Lower leg skin (tissue), 4 donors: ENCODE measurements at places on chromosomes 2 and 18.

GRCh38 chr2:145845207-145845894, 1325.4 kb upstream of the ZEB2 start:
- no peak for DNase-seq

- DNase-seq, result no peak
Observed at GRCh38 chr2:199405241-199405640, 52.5 kb downstream of the SATB2 start.

DNA sequence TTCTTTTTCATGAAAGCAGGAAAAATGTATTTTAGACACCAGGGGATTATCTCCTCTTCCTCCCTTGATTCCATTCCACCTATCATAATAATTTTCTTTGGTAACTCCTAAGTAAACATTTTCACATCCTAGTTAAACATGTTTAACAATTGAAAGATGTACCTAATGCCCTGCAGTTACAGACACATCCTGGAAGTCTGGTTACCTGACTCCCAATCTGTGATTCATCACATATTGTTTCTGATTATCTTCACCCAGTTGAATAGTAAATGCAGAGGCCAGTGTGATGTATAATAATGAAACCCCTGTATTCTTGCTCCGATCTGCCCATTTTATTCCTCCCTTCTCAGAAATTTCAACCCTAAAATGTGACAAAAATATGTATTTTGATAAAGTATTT, 1237.6 kb upstream of the LRRTM1 start:
- no peak for DNase-seq

GRCh38 chr2:186532891-186533290, 46.8 kb downstream of the ZC3H15 start:
- no peak for DNase-seq

DNA sequence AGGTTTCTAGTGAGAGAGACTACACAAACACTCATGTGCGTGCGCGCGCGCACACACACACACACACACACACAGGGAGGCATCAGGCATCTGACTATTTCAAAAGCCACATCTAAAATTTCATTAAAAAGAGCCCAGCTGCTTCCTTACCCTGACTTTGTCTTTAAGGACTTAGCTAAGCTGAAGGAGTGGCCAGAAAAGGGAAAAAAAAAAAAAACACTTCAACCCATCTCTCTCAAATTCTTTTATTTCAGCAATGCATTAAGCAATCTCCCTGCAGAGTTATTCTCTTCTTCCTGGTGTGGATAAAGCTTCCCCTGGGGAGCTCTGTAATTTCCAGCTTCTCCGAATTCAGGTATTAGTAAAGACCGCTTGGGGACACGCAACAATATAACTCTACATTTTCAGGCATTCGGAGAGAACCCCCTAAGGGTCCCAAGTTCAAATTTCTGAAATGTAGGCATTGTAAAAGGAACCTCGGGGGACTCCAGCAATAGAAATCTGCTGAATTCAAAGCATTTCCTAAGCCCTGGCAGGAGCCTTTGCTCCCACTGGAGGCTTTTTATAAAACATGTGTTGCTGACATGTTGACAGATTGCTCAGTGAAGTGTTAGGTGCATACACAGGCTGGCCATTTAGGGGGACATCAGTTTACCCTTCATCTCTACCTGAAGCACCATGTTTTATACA, 67.0 kb downstream of the ZNF521 start:
- no peak for DNase-seq

- no peak for DNase-seq
Observed at GRCh38 chr2:171018522-171018921, 89.5 kb downstream of the GORASP2 start.

GRCh38 chr2:60806988-60807681, 51.1 kb downstream of the PAPOLG start:
- DNase-seq, result peak; percentile 50

DNA sequence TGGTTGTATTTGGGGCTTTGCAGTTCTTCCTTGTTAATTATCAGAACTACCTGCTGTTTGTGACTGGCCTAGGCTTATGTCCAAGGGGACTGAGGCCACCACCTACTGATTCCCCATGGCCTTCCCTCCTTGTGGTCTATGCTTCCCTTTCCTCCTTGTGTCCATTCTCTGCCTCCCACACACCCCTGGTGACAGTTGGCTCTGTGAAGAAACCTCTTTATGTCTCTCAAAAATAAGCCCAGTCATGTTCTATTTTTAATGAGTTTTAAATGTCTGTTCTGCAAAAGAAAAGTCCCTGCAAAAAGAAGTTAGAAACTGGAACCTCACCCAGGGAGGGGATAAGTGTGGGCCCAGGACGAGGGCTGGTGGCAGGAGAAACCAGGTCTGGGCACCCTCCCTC, 105.0 kb downstream of the SMC6 start:
- no peak for DNase-seq

DNA sequence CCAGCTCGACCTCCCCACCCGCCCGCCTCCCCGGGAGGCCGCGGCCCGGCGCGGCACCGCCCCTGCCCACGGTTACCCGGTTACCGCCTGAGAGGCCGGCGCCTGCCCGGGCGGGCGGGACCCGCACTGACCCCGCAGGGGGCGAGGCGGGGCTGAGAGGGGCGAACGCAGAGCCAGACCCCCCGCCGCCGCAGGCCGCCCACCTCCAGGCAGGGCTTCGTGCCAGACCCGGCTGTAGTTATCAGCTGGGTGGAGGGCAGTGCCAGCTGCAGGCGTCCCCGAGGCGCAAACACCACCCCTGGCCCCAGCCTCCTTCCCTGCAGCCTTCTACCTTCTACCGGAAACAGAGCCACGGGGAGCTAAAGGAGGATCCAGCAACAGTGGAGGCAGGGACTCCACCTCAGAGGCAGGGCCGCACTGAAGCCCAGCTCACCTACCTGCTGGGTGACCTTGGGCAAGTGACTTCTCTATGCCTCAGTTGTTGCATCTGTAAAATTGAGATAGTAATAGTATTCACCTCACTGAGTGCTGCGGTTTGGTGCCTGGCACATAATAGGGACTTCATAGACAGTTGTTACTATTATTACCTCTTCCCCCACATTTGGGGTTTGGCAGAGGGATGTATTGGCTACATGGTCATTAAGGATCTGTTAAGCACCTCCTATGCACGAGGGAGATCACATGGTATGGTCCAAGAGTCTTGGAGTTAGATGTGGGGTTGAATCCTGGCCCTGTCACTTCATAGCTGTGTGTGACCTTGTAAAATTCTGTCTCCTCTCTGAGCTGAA, 231.6 kb upstream of the SMAD2 start:
- peak; percentile 91 for DNase-seq

DNA sequence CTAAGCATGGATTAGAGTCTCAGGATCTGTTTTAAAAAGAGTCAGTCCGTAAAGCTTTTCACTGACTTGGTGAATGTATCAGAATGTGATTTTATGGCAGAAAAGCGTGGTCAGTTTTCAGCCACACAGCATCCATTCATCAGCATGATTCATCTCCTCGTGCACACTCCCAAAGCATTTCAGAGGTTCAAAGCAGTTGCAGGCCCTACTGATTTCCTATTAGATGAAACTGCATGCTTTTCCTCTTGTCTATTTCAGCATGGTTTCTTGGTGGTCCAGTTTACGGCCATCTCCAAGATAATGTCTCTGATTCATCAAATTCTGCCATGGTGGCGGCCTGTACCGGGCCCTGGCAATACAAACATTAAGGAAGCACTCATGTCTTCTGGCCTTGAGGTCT, 4.8 kb upstream of the PARD6G start:
- peak; percentile 42 for DNase-seq

DNA sequence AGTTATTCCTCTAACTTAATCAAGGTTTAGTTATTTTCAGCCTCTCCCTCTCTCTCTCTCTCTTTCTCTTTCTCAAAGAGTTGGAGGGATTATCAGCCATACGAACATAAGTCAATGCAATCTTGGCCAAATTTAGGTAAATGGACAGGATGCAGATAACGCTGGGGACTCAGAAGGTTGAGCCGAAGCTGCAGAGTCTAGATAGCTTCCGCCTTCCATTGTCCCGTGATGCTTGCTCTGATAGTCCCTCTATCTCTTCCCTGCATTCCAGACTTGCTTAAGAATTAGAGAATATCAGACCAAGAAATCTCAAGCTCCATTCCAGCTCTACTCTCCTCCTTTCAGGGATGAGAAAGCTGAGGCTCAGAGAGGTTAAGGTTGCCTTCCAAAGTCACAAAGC, 502.8 kb upstream of the TNP1 start:
- DNase-seq, result no peak

DNA sequence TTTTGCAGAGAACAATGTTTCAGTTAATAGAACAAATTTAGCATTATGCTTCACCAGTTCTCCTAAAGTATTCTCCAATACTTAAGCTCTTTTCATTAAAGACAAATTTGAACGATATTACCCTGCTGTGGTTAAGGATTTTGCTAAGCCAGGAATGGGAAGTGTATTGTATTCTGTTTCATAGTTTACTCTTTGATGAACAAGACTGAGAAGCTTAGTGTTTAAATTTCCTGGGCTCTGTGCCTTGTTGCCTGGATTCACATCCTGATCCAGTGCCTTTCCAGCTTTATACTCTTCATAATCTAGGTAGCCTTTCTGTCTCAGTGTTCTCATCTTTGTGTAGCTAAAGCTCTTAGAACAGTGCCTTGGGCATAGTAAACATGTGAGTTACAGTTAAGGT, 58.6 kb upstream of the GLS start:
- DNase-seq, result no peak

GRCh38 chr2:203191961-203192360, 46.9 kb upstream of the CYP20A1 start:
- DNase-seq, result no peak

DNA sequence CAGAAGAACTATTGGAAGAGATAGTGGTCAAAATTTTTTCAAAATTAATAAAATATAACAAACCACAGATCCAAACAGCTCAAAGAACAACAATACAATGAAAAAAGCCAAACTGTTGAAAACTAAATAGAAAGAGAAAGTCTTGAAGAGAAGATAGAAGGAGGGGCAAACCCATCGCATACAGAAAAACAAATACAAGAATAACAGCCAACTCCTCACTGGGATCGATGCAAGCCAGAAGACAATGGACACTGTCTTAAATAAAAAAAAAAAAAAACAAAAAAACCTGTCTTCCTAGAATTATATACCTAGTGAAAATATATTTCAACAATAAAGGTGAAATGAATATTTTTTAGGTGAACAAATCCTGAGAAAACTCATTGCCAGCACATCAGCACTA, 34.1 kb upstream of the ARHGAP25 start:
- no peak for DNase-seq

DNA sequence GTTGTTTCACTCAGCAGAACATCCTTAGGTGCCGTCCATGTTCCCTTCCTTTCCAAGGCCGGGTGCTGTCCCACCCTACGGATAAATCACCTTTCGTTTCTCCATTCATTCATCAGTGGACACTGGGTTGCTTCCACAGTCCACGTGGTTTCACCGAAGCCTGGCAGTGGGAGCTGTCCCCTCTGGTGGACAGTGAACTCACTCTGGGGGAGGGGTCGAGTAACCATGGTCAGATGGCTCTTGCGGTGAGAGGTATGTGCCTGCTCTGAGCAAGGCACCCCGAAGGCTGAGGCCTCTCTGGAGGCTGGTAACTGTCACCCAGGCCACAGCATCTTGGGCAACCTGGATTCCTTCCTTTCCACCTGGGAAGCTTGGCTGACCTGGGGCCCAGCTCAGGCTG, 61.5 kb upstream of the TWIST2 start:
- peak; percentile 88 for DNase-seq

GRCh38 chr18:9950289-9951016, 36.6 kb downstream of the VAPA start:
- DNase-seq, result no peak

DNA sequence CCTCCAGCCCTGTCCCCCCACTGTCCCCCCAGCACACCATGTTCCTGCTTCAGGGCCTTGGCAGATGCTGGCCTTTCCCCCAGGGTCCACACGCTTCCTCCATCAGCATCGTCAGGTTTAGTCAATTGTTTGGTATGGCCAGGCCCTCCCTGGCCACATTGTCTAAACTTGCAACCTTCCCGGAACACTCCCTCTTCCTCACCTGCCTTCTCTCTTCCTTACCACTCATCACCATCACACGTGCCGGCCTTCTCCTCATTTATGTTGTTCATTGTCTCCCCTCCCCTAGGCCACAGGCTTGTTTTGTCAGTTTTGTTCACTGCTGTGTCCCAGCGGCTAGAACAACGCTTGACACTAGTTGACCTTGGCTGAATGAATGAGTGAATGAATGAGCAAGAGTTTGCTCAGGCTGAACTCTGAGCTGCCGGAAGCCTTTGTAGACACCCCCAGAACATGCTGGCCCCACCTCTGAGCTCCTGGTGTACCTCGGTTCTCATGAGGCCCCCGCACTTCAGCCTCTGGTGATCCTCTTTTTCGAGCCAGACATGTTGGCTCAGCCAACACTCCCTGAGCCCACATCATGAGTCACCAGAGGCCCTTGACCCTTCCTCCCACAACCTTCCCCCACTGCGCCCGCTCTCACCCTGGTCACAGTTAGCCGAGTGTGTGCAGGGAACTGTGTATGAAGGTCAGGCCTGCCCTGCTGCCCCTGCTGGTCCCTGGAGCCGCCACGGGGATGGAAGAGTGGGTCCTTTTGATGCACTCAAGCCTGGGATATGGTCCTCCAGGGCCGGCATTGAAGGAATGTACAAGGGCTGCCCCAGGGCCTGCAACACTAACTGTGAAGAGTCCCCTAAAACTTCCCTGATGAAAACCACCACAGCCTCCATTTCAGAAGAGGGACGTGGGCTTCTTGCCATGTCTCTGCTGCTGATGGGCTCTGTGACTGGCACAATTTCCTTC, 57.5 kb downstream of the HS1BP3 start:
- no peak for DNase-seq

DNA sequence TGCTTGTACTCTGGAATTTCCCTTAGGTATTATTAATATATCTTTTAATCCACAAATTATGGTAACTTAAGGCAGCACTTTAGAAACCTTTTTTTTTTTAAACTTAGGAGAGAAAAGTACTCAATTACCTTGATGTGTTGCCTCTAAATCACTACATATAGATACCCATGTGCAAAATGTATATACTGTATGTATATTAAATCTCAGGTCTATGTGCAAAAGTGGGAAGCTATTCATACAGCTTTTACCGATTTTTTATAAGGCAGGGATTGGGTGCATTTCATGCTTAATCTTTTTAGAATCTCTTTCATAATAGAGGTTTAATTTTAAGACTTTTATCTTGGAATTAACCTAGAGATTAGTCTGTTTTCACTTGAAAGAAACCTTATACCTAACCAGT, 3.4 kb downstream of the EML4 start:
- no peak for DNase-seq

DNA sequence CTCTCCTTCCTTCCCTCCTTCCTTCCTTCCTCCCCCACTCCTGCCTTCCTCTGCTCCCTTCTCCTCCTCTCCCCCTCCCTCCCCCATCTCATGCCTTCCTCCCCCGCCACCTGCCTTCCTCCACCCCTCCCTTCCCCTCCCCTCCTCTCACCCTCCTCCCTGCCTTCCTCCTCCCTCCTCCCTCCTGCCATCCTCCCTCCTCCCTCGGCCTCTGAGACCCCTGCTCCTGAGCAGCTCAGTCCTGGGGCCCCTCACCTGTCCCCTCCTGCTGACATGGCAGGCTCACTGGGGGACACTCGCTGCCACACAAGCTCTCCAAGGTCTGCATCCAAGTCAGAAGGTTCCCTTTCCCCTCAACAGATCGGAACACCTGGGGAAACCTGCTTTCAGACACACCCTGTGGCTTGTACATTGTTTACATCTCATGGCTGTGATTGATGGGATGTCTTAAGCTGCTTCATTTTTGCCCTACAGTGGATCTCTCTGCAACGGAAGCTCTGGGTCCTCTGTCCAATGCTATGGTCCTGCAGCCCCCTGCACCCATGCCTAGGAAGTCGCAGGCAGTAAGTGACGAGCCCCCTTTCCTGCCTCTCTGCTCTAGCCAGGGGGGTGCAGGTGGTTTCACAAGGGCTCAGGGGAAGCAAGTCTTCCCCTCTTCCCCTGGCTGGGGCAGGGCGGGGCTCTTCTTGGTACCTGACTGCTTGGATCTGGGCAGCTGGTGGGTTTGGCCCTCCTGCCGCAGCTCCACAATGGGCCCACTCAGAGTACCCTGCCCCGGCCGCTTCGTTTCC, 22.9 kb downstream of the ITGB1BP1 start:
- peak; percentile 77 for DNase-seq
